ENCODE measurements at places on chromosomes 4 and X.
A peak's percentile ranks its signal among the peaks of the same experiment; 100 is the strongest.

- DNase-seq, result no peak
These were observed 36.9 kb upstream of the SPRY1 start for GRCh38 chr4:123359449-123360315.

GRCh38 chr4:73844345-73844744, 7.9 kb downstream of the CXCL6 start:
- DNase-seq, result peak; percentile 36

DNA sequence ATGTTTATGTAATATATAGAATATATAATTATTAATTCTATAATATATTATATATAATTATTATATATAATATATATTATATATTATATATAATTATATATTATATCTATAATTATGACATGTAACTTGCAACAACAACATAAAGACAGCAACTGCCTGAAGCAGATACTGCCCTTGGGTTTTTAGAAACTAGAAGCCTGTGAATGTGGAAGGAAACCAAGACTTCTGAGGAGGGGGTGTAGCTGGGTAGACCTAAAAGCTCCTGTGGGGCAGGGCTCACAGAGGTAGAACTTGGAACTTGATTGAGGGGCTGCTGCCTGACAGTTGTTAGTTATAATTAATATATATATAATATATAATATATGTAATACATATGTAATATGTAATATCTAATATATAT, 167.2 kb upstream of the SLIT2 start:
- DNase-seq, result no peak

DNA sequence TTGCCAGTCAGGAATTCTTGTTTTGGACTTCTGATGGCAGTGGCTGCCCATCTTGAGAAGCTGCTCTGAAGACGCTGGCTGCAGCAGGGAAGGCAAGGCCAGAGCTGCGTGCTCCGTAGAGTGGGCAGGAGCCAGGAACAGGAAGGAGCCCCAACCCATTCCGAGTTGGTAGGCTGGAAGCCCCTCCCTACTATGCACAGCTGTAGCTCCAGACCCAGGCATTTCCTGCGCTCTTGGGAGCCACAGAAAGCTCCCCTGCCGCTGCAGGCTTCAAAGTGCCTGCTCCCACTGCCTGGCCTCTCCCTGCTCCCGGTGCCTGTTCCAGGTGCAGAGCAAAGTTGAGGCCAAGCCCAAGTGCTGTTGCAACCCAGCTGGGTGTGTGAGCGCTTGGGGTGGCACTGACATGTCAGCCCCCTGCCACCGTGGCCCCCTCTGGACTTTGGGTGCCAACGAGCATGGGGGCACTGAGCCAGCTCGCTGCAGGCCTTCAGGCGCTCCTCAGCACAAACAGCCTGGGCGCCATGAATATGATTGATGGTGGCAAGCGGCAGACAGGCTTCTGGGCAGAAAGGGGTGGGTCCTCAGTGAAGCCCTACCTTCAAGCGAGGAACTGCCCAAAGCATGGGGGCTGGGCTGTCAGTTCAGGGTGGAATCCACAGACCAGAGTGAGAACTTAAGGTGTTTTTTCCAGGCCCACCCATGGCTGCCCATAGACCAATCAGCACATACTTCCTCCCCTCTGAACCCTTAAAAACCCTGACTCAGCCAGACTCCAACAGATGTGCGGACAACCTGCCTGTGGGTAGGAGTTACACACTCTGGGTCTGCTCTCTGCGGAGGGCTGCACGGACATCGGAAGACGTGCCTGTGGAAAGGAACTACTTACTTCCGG, 677.2 kb upstream of the INTU start:
- DNase-seq, result no peak

- DNase-seq, result no peak
These were observed 559 bp downstream of the TRPC5 start for GRCh38 chrX:112081781-112082652.

DNA sequence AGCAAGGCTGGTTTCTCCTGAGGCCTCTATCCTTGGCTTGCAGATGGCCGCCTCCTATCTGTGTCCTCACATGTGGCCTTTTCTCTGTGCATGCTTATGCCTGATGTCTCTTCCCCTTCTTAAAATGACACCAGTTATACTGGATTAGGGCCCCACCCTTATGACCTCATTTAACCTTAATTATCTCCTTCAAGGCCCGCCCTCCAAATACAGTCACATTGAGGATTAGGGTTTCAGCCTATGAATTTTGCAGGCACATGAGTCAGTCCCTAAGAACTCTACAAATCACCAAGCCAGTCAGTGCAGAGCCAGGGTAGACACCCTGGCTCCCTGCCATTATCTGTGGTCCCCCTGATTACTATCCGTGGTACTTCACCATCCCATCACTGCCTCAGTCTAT, 51.6 kb downstream of the MAML3 start:
- no peak for DNase-seq

- no peak for DNase-seq
These were observed 61.8 kb downstream of the UGT2B10 start for GRCh38 chr4:68877555-68877954.

DNA sequence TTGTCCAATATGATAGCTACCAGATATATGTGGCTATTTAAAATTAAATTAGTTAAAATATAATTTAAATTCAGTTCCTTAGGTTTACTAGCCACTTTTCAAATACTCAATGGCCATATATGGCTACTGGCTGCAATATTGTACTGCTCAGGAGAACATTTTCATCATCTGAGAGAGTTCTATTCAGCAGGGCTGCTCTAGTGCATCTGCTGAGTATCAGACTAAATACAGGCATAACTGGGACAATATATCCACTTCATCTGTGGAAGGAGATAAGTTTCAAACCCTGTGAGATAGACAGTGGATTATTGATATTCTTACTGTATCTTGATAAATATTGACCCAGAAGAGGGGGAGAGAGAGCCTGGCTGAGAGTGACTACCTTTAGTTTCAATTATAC, 240.1 kb upstream of the ANKRD50 start:
- no peak for DNase-seq

DNA sequence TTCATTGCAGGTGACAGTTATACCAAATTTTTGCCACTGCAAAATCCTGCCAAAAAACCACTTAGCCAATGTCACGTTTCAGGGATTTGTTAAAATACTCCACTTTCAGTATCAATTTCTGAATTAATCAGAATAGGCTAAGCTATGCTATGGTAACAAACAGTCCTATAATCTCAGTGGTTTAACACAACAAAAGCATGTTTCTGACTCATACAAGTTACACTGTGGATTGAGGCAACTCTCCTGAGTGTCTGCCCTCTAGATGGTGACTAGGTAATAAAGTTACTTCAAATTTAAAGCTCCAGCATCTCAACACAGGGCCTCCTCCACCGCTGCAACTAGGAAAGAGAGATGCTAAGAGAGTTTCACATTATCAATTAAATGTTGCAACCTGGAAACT, 23.0 kb upstream of the RADX start:
- no peak for DNase-seq

DNA sequence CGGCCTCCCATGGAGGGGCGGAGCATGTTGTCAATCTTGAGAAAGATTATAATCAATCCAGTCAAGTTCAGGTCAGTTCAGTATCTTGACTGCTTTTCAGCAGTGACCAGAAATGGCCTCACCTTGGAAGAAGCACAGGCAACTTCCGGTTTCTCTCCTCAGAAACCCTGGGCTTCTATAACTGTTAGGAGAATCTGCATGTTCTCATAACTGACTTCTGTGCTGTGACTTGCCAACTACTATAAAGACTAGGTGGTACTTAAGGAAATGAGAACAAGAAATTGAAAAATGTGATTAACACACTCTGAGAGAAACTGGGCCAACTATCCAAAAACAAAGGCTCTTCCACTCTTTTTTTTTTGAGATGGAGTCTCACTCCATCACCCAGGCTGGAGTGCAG, 35.9 kb upstream of the TLR3 start:
- DNase-seq, result no peak

DNA sequence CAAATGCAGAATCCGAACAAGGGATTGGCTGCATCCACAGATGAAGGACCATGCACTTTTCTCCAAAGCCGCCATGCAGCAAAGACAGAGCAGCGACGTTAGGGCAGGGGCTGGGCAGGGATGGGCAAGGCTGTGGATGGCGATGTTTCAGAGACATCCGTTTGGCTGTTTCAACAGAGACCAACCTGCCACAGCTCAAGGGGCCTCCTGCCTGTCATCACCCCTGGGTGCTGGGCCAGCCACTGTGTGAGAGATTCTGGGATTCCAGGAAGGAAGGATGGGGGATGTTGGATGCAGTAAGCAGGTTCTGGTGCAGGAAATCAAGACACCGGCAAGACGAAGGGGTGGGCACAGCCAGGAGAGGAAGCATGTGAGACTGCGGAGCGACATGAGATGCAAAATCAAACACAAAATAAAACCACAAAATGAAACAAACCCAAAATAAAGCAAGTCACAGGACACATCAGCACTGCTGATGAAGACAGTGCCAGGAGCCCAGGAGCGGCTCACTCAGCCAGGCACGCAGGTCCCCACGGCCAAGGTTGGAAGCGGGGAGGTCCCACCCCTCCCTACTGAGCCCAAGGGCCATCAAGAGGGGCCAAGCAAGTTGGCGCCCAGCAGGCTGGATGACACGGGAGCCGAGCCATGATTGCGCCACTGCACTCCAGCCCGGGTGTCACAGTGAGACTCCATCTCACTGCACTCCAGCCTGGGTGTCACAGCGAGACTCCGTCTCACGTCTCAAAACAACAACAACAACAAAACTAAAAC, 68.1 kb downstream of the FAM53A start:
- DNase-seq, result no peak

DNA sequence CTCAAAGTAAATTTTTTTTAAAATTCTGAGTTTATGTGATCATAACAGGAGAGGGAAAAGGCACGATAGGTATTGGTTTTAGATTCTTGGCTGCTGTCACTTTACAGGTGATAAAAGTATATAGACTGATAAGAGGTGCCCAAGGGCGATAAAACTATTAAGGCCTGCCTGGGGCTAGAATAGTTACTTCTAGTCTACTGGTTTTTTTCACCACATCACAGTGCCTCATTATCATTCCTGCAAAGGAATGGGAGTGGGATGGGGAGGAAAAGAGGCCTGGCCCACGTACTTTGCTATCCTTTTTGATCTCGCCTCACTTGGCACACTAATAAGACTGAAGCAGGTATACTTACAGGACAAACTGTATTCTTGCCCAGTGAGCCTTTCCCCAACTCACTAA, 46.6 kb downstream of the CXorf58 start:
- DNase-seq, result no peak

GRCh38 chr4:124839786-124840390, 127.4 kb upstream of the ANKRD50 start:
- DNase-seq, result no peak

GRCh38 chr4:181671672-181672071, 571.5 kb upstream of the TENM3 start:
- DNase-seq, result no peak

GRCh38 chr4:142035566-142035965, 399.2 kb downstream of the IL15 start:
- no peak for DNase-seq

DNA sequence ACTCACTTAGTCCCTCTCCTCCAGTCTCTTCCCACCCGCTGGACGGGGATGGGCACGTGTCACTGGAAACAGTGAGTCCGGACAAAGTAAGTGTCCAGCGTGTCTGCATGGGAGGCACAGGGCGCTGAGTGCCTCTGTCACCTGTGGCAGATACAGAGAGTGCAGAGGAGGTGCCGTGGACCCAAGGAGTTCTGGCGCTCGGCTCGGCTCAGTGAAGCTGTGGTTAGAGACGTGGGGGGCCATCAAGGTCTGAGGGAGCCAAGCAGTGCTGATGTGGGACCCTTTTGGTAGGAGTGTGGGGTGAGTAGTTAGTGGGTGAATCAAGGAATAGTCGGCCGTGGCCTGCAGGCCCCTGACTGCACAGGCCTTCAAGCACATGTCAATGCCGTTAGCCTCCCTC, 40.1 kb upstream of the MSANTD1 start:
- DNase-seq, result no peak

GRCh38 chr4:6239486-6239885, 30.2 kb upstream of the WFS1 start:
- DNase-seq, result no peak

DNA sequence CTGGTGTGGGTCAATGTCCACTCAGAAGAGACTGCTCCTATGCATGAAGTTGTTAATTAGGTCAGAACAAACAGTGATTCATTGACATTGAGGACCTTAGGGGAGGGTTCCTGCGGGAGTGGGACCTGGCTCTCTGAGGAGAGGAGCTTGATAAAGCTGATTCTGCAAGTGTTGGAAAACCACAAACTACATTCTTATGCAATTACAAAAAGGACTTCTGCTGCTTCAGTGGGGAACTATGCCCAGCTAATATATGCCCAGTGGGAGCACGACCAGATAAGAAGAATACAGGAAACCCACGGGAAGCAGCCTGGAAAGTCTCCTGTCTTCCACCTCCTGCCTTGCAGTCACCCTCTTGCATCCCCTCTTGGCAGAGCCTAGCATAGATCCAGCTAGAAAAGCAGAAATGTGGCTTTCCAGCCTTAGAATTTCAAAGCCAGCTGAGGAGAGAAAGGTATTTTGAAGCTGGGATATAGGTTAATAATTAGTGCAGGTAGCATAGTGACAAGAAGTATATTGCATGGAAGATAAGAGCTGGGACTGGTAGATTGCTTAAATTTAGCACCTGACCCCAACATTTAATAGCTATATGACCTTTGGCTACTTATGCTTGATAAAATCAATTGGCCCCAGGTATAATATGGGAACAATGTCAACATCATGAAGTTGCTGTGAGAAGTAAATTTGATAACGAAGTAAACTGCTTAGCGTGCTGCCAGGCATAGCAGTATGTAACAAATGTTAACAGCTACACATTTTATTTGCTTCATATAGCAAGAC, 34.9 kb upstream of the UGT8 start:
- DNase-seq, result no peak

GRCh38 chrX:151977009-151977408, 2.5 kb upstream of the GABRE start:
- DNase-seq, result no peak

- no peak for DNase-seq
These were observed 154.9 kb downstream of the ASB9 start for GRCh38 chrX:15114743-15115566.

- DNase-seq, result no peak
These were observed 6.8 kb downstream of the SRPX2 start for GRCh38 chrX:100650841-100651240.
